Activated CD8-positive, alpha-beta memory T cell treated with anti-CD3 and anti-CD28 coated beads for 48 hours (primary cell): ENCODE measurements at places on chromosomes 2 and 18.

GRCh38 chr2:3606370-3607201, 11.7 kb downstream of the COLEC11 start:
- no peak for DNase-seq

DNA sequence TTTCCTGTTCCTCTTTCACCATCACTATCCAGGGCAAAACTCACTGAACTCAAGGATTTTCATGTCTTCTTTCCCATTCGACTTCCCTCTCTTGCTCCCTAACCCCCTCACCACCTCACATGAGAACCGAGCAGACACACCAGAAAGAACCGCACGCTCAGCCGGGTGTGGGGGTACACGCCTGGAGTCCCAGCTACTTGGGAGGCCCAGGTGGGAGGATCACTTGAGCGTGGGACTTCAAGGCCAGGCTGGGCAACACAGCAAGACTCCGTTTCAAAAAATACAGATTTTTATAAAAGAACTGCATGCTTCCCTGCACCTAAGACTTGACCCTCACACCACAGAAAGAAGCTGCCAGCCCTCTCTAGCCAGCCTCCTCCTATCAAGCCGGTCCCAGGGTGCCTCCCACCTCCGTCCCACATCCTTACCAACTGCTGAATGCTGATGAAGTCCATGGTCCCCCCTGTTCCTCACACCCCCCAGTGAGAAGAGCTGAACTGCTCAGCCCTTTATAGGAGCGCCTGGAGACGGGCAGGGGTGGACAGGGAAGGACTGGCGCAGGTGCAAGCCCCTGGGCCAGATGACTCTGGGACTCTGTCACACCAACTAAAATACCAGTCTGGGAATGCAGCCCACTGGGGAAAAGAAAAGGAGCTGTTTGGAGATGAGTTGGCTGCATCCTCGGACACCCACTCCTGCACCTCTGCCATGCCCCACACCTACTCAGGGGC, at the start of gene ANKRD23:
ANKRD23 (minus strand) TSS at position 484 of the 731 bp plus-strand sequence; CDS start at position 455, 29 bp downstream.
- DNase-seq = no peak

DNA sequence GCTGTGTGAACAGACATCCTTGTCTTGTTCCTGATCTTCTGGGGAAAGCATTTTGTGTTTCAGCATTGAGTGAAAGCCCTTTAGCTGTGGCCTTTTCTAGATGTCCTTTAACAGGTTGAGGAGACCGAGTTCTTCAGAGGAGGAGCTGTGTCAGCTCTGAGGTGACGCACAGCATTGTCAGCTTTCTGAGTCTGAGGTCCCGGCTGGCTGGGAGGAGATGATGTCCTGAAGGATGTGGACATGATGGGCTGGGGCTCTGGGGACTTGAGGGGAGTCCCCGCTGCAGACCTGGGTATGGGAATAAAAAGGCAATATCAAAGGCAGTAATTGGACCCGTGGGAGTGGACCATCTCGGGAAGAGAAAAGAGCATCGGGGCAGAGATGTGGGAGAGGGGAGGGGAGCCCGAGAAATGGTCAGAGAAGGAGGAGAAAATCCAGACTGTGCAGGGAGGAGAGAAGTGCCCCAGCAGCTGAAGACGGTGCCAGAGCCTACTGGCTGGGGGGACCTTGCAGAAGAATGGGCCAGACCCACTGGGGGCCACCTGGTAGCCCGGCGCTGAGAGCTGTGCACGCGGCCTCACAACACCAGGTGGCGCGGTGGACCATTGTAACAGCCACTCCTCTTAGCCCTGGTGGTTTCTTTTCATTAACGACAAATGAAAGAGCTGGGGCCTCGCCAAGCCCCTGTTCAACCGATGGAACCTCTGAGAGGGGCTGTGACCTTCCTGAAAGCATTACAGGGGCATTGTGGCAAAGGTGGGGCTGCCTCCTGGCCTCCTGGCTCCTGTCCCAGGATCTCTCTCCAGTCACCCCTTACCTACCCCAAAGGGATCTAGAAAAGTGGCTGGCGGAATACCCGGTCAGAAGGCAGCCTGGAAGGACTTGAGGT, 61.6 kb downstream of the ST3GAL5 start:
- DNase-seq = peak; percentile 65

- no peak for DNase-seq
Observed at GRCh38 chr2:105184420-105184819, 57.1 kb upstream of the GPR45 start.

DNA sequence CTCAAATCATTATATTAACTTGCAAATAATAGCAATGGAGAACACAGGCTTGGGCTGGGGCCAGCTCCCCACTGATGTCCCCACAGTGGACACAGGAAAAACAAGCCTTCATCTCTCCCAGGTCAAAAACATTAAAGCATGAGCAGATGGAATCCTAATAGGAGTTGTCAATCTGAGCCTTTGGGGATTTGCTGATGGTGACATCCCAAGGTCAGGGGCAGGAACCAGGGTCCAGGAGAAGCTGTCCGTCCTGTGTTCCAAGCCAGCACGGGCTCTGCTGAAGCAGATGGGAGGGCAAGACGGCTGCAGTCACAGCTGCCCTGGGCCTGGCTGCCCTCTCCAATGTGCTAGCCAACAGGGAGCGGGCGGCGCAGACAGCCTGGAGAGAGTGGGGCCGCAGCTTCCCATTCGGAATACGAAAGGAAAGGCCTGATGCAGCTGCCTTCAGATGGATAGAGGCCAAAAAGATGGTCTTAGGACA, 135.5 kb downstream of the NDUFA10 start:
- no peak for DNase-seq

- no peak for DNase-seq
Observed at GRCh38 chr2:124032799-124033198, 7.7 kb downstream of the CNTNAP5 start.

DNA sequence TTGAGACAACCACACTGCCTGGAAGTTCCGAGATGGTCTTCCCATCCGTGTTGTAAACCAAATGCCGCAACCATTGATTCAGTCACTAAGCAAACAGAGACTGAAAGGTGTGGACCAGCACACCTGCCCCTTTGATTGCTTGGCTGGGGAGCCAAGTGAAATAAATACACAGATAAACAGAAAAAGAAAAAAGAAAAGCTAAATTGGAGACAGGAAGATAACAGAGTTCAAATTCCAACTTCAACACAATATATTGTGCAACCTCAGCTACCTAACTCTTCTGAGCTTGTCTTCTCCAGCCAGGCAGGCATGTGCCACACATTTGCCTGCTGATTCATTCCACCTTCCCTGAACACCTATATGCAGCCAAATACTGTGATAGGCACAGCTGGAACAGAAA, 110.9 kb downstream of the PID1 start:
- DNase-seq = no peak

DNA sequence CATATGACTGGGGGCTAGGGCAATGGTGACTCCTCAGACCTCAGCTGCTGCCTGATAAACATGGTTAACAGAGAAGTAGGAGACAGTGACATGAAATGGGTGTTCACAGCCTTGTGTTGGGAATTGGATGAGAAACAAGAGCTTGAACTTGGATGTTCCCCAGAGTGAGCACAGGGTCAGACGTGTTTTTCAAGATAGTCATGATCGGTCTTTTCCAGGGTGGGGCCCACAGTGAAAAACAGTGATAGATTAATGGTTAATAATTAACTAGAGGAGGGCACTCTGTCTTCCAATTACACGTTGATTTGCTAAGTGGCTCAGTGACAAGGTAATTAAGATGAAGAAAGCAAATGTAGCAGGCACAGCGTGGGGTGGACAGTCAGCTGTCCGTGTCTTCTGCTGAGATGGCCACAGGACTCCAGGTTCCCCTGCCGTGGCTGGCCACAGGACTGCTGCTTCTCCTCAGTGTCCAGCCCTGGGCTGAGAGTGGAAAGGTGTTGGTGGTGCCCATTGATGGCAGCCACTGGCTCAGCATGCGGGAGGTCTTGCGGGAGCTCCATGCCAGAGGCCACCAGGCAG, at the start of gene UGT1A3:
UGT1A3 (plus strand) TSS at position 320 of the 579 bp plus-strand sequence; CDS start at position 405, 85 bp downstream.
- DNase-seq = no peak

GRCh38 chr2:102063487-102063911, 71.7 kb downstream of the IL1R2 start:
- DNase-seq = no peak

DNA sequence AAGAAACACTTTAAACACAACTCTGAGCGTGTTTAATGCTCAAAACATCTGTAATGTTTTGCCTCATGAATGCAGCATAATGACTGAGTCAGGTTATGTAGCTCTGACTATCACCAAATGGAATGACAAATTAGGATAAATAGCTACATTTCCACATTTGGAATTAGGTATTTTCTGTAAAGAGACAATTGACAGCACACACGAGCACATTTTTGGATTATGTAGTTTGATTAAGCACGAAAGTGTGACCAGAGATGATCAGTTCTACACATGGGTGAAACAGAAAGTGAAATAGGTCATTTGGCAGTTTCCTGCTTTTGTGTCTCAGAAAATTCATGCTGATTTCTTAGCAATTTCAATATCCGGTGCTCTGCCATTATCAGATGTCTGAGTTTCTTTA, 29.0 kb downstream of the LPIN1 start:
- DNase-seq = no peak

- DNase-seq = no peak
Observed at GRCh38 chr2:231211486-231211885, 13.1 kb downstream of the ARMC9 start.

DNA sequence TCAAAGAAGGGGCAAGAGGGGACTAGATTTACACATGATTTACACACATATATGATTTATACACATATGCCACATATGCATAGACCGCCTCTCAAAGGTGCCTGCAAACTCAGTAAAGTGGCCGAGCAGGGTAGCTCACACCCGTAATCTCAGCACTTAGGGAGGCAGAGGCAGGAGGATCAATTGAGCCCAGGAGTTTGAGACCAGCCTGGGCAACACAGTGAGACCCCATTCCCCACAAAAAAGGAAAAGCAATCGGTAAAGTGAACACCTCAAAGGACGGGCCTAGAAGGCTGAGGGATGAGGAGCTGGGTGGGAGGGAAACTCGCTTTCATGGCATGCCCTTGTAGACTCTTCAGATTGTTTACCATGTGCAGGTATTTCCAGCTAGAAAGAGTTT, 5.1 kb downstream of the ANKRD39 start:
- DNase-seq = no peak
